ENCODE measurements at places on chromosomes 4 and X. TPM values are rescaled to one million over a fixed set of nuclear protein-coding genes. Genes with fewer than 3 reads are reported as not detected.
A peak's percentile ranks its signal among the peaks of the same experiment; 100 is the strongest.

Gene NBDY
- 6.5 TPM for total RNA-seq

DNA sequence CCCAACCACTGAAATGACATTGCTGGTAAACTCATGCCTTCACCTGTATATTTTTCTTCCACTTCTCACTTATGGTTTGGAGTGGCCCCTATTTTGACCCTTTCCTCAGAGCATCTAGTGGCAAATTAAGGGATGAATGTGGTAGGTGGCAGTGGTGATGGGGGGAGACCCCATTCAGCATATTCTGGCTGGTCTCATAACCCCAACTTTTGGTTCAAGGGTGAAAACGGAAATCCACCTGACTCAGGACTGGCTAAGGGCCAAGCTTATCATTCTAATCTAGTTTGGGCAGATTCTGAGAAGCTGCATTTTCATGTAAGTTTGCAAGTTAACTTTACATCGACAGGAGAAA lies 47.0 kb upstream of the NSUN7 start:
- no peak for DNase-seq

DNA sequence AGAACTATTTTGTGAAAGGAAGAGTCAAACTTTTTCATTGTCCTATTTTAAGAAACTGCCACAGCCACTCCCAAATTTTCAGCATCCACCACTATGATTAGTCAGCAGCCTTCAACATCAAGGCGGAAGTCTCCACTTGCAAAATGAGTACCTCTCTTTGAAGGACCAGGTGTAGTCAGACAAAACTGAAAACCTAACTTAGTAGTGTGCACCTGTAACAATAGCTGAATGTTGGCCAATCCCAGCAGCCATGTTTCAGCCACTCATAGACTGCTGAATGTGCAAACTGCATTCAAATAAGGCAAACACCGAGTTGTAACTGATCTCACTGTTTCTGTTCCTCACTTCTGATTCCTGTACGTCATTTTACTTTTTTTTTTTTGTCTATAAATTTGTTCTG lies 341.1 kb downstream of the IL15 start:
- DNase-seq, result no peak

- DNase-seq, result no peak
Observed at GRCh38 chrX:79170476-79171035, 26.1 kb downstream of the GPR174 start.

- DNase-seq, result no peak
Observed at GRCh38 chr4:176840166-176840565, 47.4 kb upstream of the VEGFC start.

Gene GRIA3
- 3.3 TPM for total RNA-seq

Gene CPZ
- total RNA-seq, result 44.5 TPM

DNA sequence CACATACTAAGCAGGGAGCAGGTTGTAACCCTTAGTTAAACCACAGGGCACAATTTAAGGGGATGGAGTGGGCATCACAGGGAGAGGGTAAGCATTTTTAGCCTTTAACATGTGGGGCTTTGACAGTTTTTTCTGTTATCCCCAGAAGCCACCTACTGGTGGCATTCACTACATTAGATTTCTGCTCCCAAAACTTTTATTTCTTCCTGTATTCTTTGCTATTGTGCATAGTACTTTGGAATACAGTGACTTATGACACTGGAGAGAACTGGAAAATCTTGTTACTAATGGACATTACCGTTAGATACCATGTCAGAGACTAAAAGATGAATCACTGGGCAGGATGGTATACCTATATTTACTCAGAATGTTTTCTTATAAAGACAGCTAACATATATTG lies 7.3 kb downstream of the TRIM75 start:
- DNase-seq, result no peak

DNA sequence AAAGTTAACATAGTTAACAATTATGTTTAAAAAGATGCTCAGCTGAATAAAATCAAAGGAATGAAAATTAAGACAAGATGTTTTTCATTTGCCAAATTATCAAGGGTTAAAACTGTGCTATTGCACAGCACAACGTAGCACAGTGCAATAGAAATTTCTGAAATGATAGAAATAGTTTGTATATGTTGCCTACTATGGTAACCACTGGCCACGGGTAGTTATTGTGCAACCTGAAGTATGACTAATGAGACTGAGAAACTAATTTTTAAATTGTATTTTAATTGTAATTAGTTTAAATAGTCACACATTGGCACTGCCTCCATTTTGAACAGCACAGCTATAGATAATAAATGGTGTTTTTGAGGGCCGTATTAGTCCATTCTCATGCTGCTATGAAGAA lies 343.1 kb upstream of the FAM241A start:
- DNase-seq, result no peak

Gene CCDC149
- total RNA-seq, result 14.7 TPM

GRCh38 chr4:67996127-67996526 lies 32.8 kb upstream of the TMPRSS11A start:
- no peak for DNase-seq

- DNase-seq, result peak; percentile 30
Observed at GRCh38 chrX:151359931-151360871, 36.8 kb upstream of the VMA21 start.

DNA sequence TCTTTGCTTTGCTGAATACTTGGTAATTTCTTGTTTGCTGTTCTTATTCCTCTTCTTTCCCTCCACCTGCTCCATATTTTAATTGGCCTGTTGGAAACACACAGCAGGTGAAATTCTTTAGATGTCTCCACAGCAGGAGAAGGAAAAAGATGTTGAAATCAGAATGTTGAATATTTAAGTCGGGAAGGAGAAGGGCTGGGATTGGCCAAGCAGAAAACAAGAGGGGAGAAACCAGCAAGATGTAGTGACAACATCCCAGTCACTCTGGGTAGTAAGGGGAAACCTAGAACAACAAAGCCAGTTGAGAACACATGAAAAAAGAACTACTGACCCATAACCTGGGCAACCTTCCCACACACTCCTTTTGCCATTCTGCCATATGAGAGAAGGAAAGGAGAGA lies 37.3 kb upstream of the STAG2 start:
- DNase-seq, result no peak

GRCh38 chr4:69743476-69744156 lies 16.8 kb downstream of the SULT1B1 start:
- DNase-seq, result no peak

GRCh38 chr4:40736910-40737309 lies 12.8 kb upstream of the NSUN7 start:
- DNase-seq, result peak; percentile 77

DNA sequence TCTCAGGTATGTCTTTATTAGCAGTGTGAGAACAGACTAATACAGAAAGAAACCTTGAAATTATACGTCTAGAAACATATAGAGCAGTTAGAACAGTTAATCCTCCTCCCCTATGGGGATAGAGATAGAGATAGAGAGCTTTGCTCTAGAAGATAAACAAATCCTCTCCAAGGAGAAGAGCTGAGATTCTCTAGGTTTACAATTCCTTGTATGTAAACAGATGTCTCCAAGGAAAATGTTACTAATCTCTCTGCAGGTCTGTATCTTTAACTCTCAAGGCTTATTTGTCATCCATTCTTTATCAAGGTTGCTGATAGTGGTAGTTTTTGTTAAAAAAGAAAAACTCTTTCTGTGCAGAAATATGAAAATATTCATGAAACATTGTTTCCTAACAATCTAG lies 282.1 kb upstream of the GIMD1 start:
- DNase-seq, result no peak

DNA sequence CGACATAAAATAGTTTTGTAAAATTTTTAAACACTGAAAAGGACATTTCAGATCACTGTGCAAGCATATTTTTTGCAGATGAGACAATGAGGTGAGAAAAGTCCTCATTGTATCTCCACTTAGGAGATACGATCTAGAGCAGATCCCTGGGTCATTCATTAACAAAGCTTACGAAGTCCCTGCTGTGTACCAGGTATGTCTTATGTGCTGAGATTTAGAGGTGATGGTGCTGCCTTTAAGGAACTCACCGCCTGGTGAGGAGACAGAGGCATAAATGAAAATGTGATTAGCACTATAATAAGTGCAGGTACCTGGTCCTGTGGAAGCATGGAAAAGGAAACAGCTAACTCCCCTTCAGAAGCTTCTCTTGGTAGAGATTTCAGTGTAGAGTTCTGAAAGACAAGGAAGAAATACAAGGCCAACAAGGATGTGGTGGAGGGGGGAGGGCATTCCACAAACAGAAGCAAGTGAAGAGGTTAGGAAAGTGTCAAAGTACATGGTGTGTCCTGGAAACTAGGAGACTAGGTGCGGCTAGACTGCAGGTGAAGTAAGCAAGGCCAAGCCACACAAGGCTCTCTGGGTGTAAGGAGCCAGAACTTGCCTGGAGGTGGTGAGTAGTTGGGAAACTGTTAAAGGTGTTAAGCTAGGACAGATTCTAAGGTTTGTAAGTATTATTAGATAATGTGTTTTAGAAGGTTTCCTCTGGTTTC lies 1.5 kb upstream of the NDNF start:
- peak; percentile 62 for DNase-seq

- DNase-seq, result no peak
Observed at GRCh38 chrX:38601866-38602265, 40.5 kb downstream of the TSPAN7 start.

Gene TLR10
- total RNA-seq, result under 0.01 TPM

GRCh38 chr4:108018040-108018883 lies 28.6 kb downstream of the HADH start:
- no peak for DNase-seq

DNA sequence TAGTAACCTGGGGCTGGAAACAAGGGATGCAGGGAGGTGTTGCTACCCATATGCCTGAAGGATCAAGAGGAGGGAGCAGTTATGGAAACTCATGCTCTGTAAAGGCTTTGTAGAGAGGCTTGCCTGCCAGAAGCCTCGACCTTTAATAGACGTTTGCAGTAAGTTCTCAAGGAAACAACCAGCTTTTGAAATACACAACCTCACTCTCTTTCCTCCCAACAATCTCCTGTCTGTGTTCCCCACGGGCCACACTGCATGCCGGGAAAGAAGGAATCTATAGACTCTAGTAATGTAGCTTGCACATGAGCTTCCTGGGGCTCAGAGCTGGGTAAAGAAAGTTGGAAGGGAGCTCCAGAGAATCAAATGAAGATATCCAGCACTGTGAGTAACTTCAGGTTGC lies 101.6 kb upstream of the PACRGL start:
- DNase-seq, result no peak

- no peak for DNase-seq
Observed at GRCh38 chrX:119190091-119190681, 45.9 kb upstream of the PGRMC1 start.

Gene ADAMTS3
- 2.2 TPM for total RNA-seq

DNA sequence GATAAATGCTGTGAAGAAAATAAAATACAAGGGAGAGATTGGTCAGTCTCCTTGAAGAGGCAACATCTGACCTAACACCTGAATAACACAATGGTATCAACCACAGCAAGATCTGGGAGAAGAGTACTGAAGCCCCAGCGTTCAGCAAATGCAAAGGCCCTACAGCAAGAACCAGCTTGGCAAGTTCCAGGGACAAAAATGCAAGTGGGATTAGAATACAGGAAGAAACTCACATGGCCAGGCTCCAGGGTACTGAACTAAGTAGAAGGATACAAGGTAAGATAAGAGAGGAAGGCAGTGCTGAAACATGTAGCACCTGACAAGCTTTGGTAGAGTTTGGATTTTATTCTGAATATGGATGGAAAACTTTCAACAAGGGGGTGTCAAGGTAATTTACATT lies 3.6 kb downstream of the SMIM14 start:
- no peak for DNase-seq

Gene SH2D1A
- total RNA-seq, result not detected

Gene IRS4
- not detected for total RNA-seq

DNA sequence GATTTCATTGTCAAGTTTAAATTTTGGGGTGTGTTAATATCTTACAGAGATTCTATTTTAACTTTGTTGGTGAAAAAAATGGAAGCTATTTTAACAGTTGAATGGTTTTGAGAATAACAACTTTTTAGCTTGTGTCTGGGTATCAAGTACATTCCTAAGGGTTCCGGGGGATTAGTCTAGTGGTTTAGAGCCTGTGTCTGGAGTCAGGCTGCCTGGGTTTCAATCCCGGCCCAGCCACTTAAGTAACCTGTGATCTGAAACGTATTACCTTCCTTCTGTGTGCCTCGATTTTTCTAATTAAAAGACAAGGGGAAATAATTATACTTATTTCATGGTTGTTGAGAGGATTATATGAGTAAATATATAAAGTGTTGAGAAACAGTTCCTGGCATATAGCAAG lies 288.6 kb upstream of the NR3C2 start:
- DNase-seq, result no peak

DNA sequence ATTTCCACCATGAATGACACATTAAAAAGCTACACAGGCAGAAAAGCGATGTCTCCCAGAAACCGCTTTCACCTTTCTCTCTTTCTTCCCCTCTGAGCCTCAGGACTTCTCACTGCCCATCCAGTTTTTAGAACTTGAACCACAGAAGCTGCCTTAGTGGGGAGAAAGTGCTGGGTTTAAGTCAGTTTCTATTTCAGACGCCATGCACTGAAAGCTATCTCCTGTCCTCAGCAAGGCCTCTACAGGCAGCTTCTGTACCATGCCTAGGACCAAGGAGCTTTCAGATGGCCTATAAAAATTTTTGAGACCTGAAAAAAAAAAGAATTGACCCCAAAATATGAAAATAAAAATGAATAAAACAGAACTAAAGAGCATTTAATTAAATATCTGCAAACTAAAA lies 34.5 kb downstream of the RAB33B start:
- no peak for DNase-seq

DNA sequence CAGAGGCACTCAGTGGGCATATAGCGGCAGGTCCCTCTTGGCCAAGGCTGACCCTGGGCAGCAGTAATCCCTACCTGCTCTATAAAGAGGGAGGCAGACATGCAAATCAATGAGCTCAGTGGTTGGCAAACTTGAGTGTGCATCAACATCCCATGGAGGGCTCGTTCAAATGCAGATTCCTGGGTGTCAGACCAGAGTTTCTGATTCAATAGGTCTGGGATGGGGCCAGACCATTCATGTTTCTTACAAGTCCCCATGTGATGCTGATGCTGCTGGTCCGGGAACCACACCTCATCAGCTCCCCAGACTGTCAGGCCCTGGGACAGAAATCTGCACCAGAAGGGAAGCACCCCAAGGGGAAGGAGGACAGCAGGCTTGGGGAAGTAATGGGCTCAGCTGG lies 38.9 kb upstream of the HMGB3 start:
- no peak for DNase-seq

Gene OGT
- 215 TPM for total RNA-seq

- DNase-seq, result no peak
Observed at GRCh38 chrX:41096339-41096955, 11.2 kb downstream of the USP9X start.

GRCh38 chr4:60757986-60758680 lies 442.0 kb upstream of the ADGRL3 start:
- no peak for DNase-seq

DNA sequence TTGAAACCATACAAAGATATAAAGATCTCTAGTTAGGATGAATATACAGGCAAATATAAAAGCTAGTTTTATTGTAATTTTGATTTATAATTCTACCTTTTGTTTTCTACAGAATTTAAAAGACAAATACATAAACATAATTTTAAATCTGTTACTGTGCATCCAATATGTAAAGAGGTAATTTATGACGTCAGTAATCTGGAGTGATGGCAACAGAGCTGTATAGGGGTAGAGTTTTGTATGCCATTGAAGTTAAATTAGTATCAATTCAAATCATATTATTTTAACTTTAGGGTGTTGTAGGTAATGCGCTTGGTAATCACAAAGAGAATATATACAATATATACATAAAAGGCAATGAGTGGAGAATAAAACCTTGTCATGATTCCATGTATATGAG lies 183.7 kb upstream of the ARHGAP24 start:
- no peak for DNase-seq

- DNase-seq, result no peak
Observed at GRCh38 chr4:151887031-151887815, 126.4 kb upstream of the GATB start.

GRCh38 chr4:101774807-101775206 lies 15.7 kb upstream of the BANK1 start:
- DNase-seq, result no peak

- DNase-seq, result no peak
Observed at GRCh38 chr4:108943371-108943770, 180.5 kb upstream of the ETNPPL start.

All from osteoblast (primary cell).